ENCODE measurements at places on chromosomes 1 and 21.

GRCh38 chr21:27589781-27590180, 622.9 kb upstream of the ADAMTS5 start:
- DNase-seq: no peak

DNA sequence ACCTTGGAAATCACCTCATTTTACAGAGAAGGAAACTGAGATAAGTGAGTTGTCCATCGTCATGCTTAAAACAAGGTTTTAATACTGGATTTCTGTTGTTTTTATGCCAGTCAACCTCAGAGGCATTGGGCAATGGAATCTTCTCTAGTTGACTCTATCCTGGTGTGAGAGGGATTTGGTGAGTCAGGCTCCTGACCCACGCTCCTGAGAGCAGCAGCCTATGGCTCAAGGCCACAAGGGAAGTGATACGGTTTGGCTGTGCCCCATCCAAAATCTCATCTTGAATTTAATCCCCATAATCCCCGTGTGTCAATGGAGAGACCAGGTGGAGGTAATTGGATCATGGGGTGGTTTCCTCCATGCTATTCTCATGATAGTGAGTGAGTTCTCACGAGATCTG, 90.1 kb downstream of the TLR5 start:
- DNase-seq: no peak

DNA sequence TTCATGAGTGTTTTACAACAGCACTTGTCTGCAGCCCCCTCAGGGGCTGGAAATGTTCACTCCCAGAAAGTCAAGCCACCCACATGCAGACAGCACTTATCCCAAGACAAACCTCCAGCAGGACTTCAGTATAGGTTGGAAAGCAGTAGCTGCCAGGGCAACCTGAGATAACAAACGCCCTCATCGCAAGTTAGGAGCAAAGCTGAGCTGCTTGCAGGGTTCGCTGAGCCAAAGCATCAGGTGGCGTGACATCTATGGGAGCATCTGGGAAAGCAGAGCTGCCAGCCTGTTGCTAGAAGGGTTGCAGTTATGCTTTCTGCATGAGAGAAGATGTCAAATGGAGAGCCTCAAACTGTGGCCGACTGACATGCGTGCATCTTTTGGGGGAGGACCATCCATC, 4.2 kb upstream of the STXBP3 start:
- DNase-seq: no peak

GRCh38 chr1:201945157-201945556, 1.2 kb downstream of the LMOD1 start:
- no peak for DNase-seq

GRCh38 chr1:56360021-56360420, 219.3 kb downstream of the PLPP3 start:
- DNase-seq: no peak

GRCh38 chr1:47842228-47842919, 154.8 kb downstream of the TRABD2B start:
- DNase-seq: no peak

- DNase-seq: no peak
Observed at GRCh38 chr1:63523738-63524137, 413 bp downstream of the EFCAB7 start.

All from DND-41 (cell line).